ENCODE measurements at places on chromosomes 4 and X. TPM values are rescaled to one million over a fixed set of nuclear protein-coding genes. Genes with fewer than 3 reads are reported as not detected.

Gene CORIN
- total RNA-seq = 0.88 TPM

GRCh38 chr4:176377780-176378179 lies 58.0 kb downstream of the SPCS3 start:
- peak; percentile 37 for ATAC-seq

Gene PLP1
- total RNA-seq = 0.04 TPM

DNA sequence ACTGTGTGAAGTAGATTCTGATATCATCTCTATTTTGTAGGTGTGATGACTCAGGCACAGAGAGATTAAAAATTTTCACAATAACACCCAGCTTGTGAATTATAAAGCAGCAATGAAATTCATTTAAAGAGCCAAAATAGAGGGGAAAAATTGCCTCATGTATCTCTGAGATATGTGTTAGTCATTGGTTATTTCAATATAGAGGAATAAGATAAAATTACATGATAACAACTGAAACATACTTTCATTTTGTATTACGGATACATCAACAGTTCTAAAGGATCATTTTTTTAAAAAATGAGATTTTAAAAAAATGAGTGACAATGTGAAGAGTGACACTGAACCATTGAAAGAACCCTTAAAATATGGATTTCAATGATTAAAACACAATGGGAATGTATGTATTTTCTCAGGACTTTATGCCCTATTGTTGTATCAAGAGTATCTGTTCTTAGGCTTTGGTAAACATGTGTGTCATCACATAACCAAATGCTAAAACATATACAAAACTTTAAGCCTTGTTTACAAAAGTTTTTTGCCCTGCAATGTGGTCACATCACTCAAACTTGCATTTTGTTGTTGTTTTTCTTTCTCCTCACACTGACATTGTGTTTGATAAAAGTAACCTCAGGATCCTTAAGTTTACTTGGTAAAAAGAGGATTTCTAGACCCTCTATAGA lies 221.3 kb downstream of the ANTXR2 start:
- ATAC-seq = no peak

DNA sequence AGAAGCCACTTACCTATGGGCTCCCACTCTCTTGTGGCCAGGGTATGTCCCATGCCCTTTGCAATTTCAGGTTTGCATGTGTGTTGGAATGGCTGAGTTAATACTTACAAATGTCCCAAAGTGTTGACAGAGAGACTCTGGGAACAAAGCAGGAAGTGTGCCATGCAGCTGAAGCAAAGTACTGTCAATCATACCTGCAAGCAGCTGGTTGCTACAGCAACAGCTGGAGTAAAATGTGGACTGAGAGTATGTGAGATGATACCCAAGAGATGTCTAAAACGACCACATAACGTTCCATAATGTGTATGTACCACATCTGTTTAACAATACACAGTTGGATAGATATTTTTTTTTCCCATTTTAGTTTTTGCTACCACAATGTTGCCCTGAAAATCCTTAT lies 82.8 kb upstream of the CAMK2D start:
- no peak for ATAC-seq

Gene VMA21
- total RNA-seq = 25.5 TPM
